ENCODE measurements at places on chromosomes 5 and 9.
A peak's percentile ranks its signal among the peaks of the same experiment; 100 is the strongest.

DNA sequence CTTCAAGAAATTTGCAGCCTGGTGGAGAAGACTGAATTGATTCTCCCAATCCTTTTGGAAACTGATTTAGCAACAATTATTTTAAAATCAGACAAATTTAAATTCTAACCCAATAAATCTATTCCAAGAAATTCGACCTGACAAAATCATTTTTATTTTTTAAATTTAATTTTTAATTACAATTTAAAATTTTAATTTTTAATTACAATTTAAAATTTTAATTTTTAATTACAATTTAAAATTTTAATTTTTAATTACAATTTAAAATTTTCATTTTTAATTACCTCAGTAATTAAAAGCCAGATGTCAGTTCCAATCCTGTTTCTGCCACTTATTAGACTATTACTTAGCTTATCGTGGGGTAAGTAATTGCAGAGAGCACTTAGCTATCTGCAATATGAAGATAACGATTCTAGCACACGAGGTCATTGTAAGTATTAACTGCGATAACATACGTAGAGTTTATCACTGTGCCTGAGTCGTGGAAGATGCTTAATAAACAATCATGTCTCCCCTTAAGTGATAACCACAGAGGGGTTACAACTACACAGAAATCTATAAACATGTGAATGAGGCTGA lies 346.4 kb upstream of the SLC24A2 start:
- DNase-seq, result no peak

- DNase-seq, result no peak
These were observed 131.5 kb downstream of the ERCC6L2 start for GRCh38 chr9:96006961-96007360.

DNA sequence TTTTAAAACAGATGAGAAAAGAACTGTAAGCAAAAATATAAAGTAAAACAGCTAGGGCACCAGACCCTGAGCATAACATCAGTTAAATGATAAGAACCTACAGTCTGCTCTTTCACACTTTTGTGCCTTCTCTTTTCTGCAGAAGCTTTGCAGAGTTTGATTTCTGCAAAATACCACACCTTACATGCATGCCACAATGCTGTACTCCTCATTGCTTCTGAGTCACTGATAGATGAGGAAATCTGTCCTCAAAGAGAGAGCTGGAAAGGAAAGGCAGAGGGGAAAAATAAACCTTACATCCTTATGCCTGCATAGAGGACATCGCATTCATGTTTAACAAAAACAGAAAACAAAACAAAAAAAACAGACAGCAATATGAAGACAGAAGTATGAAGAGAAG lies 142.9 kb downstream of the ATPSCKMT start:
- DNase-seq, result no peak

DNA sequence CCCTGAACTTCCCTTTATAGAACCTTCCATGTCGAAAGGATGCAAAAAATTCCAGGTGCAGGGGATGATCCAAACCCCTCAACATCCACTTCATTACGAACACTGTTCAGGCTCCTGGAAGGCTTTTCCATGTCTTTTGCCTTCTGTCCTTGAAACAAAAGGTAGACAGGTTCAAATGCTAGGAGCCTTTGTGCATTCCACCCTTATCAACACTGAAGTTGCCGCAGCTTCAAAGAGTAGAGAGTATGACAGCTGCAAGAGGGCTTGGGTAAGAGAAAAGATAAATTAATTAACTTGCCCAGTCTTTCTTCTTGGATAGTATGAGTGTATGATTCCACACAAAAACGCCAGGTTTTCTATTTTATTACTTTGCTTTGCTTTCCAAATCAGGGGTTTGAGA lies 269.1 kb upstream of the MSX2 start:
- DNase-seq, result no peak

DNA sequence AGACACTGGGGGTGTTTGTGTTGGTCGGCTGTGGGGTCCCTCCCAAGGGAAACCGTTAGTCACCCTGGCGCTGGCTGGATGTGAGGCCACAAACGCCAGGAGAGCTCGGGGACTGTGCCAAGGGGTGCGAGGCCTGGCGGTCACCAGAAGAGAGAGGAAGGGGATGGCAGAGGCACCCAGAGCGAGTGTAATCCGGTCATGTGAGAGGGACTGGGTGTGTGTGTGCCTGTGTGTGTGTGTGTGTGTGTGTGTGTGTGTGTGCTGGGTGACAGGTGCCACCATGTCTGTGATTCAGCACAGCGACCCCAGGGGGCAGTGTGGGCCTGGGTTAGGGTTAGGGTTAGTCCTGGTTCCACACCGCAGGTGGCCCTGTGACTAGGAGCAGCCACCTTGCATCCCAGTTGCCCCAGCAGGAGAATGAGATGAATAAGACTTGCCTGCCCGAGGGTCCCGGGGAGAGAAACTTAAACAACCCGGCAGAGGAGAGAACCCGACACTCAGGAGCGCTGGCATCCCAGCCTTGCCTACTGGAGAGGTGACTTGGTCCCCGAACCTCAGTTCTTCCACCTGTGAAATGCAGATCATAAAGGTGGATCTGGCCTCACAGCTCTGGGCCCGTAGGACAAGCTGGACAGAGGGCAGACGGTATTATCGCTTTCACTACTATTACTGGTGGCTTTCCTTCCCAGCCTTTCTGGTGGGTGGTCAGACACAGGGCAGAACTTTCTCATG lies 1.4 kb upstream of the ADAMTSL2 start:
- peak; percentile 5 for DNase-seq

Measured in AG09319 (cell line).